ENCODE measurements at places on chromosomes 13 and 19.
A peak's percentile ranks its signal among the peaks of the same experiment; 100 is the strongest.

- no peak for DNase-seq
Observed at GRCh38 chr13:109728791-109729731, 57.3 kb downstream of the IRS2 start.

DNA sequence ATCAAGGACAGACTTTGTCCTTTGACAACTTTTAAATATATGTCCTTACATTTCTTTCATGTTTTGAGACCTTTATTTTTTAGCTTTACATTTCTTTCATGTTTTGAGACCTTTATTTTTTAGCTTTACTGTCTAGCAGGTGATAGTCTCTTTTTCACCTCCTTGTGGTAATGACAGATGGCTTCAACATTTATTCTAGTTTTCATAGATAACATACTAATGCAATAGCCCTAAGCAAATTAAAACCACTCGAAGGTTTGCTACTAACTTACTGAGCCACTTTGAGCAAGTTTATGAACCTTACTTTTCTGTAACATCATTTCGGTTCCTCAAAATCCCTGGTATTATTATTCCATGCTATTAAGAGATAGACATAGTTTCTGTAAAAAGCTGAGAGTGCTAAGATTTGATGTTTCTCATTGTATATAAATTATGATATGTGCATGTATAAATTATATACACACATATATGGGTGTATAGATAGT is 4.5 kb downstream of the DACH1 start:
- DNase-seq = no peak

GRCh38 chr19:16829822-16830289 is 658 bp downstream of the SIN3B start:
- DNase-seq = no peak

GRCh38 chr13:82758044-82758443 is 1124.2 kb downstream of the SLITRK1 start:
- no peak for DNase-seq

GRCh38 chr19:1102407-1103131 is 1.2 kb upstream of the GPX4 start:
- DNase-seq = peak; percentile 97

- no peak for DNase-seq
Observed at GRCh38 chr19:45469945-45470761, 2.4 kb downstream of the FOSB start.

DNA sequence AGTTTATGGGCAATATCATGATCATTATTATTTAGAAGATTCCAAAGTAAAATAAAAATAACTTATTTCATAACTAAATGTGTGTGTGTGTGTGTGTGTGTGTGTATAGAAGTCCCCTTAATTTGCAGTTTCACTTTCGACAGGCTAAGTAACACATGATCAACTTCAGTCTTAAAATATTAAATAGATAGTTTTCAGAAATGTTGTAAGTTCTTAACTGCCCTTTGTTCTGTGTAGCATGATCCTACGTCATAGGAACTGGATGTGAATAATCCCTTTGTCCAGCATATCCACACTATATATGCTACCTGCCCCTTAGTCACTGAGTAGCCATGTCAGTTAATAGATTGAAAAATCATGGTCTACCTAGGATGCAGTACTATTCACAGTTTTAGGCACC is 1863.5 kb upstream of the PCDH20 start:
- no peak for DNase-seq

GRCh38 chr19:38392707-38393308 is 4.3 kb downstream of the SPRED3 start:
- no peak for DNase-seq

GRCh38 chr19:40803857-40804782 is 5.1 kb downstream of the EGLN2 start:
- no peak for DNase-seq

- peak; percentile 18 for DNase-seq
Observed at GRCh38 chr13:98254513-98254912, 77.4 kb upstream of the RNF113B start.

- no peak for DNase-seq
Observed at GRCh38 chr13:53050151-53050550, 21.5 kb downstream of the OLFM4 start.

- no peak for DNase-seq
Observed at GRCh38 chr19:57192077-57192420, 749 bp downstream of the ZNF264 start.

DNA sequence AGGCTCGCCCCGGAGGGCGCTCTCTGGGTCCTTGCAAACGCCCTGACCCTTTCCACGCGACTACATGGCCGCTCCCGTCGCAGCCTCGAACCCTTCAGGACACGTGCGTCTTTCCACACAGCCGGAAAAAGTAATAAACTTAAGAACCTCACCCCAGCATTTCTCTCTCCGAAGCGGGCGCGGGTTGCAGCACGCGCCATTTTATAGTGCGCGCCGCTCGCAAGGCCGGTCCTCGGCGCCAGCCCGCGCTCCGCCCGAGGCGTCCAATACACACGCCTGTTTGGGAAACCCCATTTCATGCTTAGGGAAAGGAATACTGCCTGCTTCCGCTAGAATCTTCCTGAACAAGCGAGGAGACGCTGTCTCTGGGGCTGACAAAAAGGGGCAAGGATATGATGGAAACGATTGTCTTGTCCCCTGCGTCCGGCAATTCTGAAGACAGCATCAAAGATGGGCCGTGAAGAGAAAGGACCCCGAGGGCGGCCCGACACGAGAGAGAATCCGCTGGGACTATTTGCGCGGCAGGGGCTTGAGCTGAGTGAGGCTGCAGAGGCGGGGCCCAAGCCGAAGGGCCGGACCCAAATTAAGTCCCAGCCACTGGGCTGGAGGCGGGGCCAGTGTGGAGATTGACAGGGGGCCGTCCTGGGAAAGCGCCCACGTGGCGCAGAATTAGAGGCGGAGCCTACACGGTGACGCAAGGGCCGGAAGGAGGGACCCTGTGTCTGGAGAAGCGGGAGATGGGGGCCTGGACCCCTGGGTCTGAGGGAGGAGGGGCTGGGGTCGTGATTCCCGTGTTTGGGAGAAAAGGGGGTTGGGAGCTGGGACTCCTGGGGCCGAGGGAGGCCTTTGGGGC is 14.4 kb downstream of the ACP4 start:
- DNase-seq = no peak

- DNase-seq = no peak
Observed at GRCh38 chr13:98476106-98476505, 100.8 kb downstream of the STK24 start.

DNA sequence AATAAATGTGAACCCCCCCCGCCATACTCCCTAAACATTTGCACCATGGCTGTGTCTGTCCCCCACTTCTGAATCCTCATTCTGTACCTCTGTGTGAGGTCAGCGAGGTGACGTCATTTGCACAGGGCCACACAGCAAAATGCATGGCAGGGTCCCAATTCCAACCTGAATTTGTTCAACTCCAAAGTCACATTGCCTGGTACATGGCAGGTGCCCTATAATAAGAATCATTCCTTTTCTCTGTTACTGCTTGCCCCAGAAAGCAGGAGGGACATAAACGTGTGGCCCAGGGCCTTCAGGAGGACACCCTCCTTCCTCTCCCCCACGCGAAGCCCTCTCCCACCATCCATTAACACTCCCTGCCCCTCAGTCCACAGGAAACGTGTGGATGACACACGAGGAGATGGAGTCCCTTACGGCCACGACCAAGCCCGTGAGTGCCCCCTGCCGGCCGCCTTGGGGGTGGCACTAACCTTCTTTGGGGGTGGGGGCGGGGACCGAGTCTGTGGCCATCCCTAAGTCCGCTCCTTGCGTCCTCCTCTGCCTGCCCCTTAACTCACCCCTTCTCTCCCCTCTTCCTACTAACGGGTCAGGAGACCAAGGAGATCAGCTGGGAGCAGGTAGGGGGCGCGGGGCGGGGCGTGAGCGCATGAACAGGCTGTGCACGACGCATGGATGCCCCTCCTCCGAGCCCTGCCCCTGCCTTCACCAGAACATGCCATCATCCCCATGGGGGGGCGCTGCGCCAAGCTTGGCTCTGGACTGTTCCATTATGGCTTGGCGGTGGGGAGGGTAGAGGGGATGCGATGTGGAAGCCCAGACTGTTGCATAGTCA is 9.4 kb downstream of the HRC start:
- no peak for DNase-seq

- DNase-seq = no peak
Observed at GRCh38 chr13:38661010-38661675, 25.7 kb upstream of the FREM2 start.

GRCh38 chr19:36183245-36183628 is 31.0 kb upstream of the COX7A1 start:
- DNase-seq = no peak

- DNase-seq = no peak
Observed at GRCh38 chr13:113418722-113419049, 34.6 kb downstream of the ADPRHL1 start.

DNA sequence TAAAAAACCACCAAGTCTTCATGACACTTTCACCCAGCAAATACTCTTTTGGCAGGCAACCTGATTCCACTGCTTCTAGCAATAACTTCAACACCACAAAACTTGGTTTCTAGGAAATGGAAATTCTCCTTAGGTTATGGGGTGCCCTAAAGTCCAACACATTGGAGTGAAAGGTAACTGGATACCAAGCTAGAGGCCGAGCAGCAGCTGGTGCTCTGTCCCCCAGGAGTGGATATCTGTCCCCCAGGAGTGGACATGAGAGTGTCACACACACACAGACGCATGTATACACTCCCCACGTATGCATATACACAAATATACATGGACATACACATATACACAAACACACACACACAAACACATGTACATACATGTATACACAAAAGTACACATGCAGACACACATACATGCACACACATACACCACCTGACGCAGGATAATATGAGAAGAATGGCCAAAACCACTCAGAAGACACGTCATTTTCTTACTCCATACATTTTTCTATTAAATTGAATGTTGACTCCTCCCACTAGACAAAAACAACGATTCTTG is 50.8 kb downstream of the RFX2 start:
- DNase-seq = peak; percentile 52

GRCh38 chr13:44331912-44332851 is 41.4 kb upstream of the SERP2 start:
- DNase-seq = no peak
